GF-D8 (cell line): ENCODE measurements at places on chromosomes 7 and 10.

DNA sequence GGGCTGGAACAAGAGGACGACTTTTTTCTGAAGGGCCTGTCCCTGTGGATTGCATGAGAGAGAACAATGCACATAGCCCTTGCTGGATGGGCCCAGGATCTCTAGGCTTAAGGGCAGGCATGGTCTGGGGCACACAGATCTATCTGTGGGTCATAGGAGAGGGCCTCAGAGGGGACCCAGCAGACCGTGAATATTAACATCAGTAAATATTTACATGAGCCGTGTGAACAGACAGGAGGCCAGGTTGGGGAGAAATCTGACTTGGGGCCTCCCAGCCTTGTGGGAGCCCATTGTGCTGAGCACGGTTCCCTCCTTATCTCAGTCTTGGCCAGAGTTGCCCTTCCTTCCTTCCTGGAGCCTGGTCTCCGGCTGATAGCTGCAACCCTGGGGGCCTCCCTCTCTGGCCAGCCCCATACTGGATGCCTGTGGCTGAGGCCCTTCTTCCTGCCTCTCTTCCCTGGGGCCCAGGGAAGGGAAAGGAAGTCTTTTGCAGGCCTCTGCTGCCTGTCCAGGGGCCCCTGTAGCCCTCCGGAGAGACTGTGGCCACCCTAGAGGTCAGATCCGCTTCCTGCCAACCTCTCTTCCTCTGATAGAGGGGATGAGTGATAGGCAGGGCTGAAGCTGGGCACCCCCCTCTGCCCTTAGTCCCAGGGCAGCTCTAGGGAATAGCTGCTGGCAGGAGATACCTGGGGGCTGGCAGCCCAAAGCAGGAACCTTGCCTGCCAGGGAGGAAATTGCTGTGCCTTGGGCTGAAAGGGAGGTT lies 44.5 kb upstream of the TRIM8 start:
- peak; percentile 97 for DNase-seq

- no peak for DNase-seq
Observed at GRCh38 chr10:16231176-16231575, 205.6 kb upstream of the PTER start.

- peak; percentile 27 for DNase-seq
Observed at GRCh38 chr10:71812016-71812912, 38.8 kb downstream of the PSAP start.

DNA sequence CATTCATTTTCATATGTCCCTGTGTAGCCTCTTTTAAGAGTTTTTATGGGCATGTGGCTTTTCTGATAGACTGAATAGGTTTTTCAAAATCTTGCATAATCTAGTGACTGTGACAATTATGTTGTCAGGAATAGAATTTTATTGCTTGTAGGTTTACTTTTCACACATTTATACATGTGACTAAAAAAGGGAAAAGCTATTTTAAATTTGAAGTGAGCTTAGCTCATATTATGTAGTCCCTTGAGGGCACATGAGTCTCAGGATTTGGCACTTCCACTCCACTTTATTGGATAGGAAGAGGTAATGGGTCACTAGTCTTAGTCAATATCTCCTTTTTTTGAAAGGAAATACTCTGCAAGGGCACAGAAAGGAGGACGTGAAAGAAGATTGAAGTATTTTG lies 247.3 kb downstream of the SUGCT start:
- DNase-seq, result no peak

DNA sequence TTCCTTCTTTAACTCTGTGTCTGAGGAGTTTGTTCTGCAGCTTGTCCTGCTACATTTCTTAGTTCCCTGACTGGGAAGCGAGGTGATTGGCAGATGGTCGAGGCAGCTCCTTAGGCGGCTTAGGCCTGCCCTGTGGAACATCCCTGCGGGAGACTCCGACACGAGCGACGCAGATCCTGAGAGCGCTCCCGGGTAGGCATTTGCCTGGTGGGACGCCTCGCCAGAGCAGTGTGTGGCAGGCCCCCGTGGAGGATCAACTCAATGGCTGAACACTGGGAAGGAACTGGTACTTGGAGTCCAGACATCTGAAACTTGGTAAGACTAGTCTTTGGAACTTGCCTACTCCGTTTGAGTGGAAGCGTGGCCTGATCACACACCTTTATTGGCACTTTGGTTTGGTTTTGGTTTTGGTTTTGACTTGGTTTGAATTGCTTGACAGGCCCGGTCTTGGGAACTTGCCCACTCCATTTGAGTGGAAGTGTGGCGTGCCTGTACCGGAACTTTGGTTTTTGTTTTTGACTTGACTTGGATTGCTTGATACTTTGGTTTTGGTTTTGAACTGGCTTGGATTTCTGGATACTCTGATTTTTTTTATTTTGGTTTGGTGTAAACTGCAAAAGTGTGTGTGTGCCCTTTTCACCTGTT lies 42.6 kb downstream of the MAP3K8 start:
- no peak for DNase-seq

DNA sequence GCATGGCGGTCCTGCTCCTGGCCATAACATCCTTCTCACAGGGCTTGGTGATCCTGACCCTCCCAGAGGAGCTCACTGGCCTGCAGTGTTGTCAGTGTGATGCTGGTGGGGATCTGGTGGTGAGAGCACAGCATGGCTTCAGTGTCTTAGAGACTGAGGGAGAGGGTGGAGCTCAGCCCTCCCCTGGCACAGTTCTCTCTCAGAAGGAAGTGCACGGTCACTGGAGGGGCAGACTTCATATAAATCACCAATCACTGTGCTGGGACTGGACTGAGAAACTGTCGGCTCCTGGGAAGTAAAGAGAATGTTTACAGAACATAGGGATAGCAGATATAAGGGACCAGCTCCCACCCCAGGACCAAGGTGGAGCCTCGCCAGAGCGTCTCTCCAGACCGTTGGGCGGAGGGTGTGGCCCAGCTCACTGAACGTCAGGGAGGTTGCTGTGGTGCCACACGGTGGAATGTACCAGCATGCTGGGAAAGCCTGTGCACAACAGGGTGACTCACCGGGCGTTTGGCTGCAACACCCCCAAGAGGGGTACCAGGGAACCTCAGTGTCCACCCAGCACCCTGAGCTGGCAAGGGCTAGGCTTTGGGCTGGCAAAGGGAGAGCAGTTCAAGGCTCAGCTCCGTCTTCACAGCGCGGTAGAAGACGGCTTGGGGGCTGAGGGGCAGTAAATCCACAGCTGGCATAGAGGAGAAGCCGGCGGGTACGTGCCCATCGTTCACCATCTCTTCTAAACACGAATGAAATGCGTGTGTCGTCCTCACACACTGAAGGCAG lies 8.8 kb upstream of the GET4 start:
- DNase-seq, result no peak

DNA sequence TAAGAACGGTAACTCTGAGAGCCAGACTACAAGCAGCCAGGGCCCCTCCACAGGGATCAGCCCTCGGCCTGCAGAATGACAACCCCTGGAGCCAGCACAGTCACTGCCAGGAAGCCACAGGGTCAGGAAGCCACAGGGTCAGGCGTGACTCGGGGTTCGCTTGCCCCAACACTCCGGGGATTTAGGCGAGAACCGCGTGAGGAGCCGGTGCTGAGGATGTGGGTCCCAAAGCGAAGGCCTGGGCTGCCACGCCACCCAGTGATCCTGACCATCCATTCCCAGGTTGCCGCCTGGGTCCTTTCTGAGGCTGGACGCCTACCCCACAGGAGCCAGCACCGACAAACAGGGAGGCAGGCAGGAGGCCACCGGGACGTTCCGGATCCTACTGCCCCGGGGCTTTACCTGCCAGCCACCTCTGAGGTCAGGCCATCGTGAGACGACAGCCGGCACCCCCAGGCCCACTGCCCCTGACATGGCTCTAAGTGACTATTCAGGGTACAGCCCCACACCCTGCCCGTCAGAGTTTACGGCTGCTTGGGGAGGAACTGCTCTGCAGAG lies 228.6 kb downstream of the ELFN1 start:
- DNase-seq, result no peak

DNA sequence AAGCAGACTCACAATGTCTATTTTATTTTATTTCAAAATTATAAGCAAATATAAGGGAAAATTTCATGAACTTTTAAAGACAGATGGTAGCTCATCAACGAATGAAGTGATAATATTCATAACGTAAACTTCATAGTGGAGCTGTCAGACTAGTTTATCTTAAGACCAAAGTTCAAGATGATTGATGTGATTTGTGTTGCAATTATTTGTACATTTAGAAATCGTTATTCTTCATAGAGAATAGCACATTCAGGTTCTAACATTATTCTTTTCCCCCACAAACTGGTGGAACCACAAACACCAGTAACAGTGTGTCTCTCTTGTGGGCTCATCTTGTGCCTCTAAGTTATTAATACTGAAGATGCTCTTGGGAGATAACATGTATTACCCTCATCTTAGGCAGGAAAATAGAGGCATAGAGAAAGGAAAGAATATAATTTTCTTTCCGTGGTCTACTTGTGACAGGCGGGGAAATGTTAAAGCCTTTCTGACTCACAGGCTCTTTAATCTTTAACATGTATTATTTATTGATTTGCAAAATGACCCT lies 37.0 kb downstream of the CCSER2 start:
- no peak for DNase-seq
